HT1080 (cell line): ENCODE measurements at places on chromosomes 2 and 18.

DNA sequence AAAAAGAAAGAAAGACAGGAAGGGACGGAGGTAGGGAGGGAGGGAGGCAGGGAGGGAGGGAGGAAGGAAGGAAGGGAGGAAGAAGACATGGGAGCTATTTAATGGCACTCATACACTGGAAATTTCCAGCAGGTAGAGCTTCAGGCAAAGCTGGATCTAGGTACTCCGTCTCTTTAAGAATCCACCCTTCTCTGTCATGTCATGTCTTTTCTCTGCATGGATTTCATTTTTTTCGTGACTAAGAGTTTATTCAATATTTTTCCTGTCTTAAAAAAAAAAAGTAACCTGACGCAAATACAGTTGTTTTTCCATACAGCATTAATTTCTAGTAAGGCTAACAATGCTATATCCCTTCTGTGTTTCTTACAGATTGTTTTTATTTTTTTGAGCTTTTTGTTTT is 56.3 kb upstream of the MCFD2 start:
- no peak for DNase-seq

DNA sequence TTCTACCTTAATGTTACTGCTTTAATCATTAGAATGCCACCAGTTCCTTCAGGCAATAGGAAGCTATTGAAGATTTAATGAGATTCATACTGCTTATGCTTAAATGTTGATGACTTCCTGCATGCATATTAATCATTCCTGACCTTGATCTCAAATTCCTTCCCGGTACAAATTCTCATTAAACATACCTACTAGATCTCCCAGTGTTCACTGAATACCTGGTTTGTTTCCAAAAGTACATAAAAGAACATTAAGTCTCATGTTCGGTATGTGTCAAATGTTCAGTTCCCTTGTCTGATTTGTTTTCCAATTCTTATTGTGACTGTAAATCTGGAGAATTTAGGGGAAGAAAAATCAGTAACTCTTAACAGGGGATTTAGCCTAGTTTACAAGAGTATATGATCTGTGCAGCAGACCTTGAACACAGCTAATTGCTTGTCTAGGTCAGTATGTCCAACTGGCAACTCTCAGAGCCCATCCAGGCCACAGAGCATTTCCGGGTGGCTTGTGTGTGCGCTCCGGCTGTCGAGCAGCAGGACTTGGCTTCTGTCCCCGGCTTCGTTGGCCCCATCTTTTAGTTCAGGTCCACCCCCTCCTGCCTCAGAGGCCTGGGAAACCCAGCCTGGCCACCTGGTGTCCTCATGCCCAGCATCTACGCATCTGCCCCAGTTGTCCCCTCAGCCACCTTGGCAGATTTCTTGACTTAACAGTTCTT is 13.1 kb downstream of the METAP1D start:
- no peak for DNase-seq

DNA sequence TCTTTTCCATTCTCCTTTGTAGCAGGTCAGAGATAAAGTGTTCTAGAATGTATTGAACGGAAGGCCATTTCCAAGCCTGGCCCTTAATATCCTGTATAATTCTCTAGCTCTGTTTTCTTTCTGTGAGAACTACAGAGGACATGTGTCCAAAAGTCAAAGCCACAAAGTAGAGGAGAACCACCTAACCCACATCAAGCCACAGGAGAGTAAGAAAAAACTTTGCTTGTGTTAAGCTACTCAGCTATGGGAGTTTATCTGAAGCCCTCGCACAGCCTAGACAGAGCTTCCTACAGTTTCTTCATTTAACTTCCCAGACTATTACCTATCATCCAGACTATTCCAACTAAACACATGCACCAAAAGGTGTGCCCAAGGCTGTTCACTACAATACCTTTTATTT is 22.0 kb downstream of the ADAM17 start:
- DNase-seq: no peak

DNA sequence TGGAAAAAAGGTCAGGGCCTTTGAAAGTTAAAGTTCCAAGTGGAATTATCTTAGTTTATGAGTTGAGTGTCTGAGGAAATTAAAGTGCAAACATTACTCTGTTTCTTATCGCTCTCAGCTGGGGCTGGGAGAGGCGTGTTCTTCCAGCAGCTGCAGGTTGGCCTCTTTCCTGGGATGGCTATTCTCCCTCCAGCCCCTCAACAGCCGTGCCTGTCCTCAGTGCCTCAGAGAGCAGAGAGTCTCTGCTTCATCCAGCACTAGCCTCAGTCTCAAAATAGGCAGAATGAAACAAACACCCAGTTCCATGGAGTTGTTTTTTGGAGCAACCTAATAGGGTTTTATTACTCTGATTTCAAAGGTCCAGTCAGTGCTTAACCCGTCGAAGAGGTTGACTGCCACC is 298.1 kb downstream of the GALR1 start:
- DNase-seq: no peak

DNA sequence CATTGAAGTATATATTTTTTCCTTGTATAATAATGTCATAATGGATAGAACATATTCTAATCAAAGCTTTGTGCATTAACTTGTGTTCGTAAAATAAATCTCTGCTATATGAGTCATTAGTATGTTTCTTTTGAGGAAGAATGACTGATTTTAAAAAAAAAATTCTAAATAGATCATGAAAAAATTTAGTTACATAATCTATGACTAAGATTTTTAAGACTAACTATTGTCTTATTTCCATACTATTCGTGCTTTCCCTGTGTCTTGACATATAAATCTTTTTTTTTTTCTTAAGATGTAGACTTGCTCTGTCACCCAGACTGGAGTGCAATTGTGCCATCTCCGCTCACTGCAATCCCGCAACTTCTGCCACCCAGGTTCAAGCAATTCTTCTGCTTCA is 226.1 kb downstream of the DSEL start:
- DNase-seq: no peak

GRCh38 chr2:7023542-7023941 is 106.3 kb downstream of the RNF144A start:
- DNase-seq: no peak

DNA sequence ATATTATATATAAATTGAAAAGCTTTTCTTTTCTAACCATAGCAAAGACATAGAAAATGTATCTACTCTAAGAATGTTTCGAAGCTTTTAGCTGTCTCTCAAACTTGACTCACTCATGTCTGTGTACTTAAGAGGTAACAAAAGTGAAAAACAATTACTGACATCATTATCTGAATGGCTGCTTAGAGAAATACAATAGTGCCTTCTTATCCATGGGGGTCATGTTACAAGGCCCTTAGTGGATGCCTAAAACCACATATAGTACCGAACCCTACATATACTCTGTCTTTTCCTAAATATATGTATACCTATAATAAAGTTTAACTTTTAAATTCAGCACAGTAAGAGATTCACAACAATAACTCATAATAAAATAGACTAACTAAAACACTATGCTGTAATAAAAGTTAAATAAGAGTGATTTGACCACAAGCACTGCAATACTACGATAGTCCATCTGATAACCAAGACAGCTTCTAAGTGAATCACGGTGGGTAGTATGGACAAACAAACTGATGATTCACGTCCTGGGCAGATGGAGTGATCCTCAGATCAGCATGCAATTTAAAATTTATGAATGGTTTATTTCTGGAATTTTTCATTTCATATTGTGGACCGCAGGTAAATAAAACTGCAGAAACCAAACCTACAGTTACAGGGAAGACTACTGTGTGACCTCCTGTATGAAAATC is 246.2 kb downstream of the XIRP2 start:
- DNase-seq: peak; percentile 86

- DNase-seq: peak; percentile 69
Measured at GRCh38 chr2:218322768-218323525, 30.6 kb upstream of the TMBIM1 start.

- DNase-seq: peak; percentile 71
Measured at GRCh38 chr2:113124181-113124961, 3.0 kb upstream of the IL1RN start.

DNA sequence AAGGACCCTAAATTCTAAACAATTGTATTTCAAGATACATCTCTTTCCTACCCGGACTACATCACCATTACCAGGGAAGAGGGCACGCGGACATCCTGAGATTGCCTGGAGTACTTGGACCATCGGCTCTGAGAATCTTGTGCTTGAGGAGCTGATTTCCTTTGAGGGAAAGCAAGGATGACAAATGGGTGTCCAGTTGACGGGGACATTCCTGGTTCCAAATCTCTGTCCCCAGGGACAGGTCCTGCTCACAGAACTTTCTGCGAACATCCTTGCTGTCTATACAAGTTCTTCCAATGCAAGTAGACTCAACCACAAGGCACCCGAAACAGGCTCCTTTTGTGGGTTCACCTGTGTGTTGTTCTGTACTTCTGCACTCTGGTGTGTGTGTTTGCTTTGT is 289.5 kb upstream of the MYT1L start:
- no peak for DNase-seq

GRCh38 chr2:236974752-236975151 is 110.9 kb upstream of the COPS8 start:
- no peak for DNase-seq

DNA sequence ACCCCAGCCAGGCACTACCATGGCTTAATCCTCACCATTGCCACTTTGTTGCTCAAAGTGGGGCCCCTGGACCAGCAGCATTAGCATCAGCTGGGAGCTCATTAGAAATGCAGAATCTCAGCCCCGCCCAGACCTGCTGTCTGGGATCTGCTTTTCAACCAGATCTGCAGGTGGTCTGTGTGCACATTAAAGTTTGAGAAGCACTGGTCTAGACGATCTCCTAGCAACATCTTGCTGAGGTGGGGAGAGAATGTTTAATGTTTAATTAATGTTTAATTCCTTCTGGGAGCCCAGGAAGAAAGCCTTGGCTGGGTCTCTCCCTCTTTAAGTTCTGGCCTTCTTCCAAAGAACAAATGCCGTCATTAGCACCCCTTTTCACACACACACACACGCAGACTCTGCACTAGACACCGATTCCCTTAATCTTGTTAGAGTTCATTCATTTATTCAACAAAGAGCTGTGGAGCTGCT is 53.7 kb downstream of the EDAR start:
- no peak for DNase-seq

DNA sequence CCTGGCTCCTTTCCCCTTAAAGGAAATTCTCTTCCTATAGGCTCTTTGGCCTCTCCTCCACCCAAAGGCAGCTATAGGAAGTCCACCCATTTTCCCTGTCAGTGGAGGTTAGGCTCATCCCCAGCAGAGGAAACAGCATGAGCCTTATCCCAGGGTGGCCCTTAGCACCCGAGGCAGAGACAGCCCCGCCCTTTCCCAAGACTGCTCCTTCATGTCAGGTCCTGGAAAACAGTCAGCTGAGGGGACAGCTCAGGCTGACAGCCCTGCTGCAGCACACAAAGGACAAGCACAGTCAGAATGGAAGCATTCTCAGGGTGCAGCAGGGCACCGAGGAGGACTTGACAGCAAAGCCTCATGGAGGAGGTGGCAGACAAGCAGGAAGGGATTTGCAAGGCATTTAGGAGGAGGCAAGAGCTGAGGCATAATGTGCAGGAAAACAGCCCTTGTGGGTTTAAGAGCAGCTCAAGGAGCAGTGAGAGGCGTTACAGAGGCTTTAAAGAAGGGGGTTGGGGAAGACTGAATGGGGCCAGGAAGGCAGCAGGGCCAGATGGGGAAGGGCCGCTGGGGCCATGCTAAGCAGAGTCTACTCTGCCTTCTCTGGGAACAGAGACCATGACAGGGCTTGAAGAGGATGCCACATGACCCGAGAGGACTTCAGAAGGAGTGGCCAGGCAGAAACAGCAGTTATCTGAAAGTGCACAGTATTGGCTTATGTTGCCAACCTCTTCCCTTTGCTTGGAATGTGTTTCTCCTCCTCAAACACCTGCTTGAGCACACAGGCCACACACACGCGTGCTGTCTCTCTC is 216.6 kb downstream of the SH3BP4 start:
- no peak for DNase-seq

DNA sequence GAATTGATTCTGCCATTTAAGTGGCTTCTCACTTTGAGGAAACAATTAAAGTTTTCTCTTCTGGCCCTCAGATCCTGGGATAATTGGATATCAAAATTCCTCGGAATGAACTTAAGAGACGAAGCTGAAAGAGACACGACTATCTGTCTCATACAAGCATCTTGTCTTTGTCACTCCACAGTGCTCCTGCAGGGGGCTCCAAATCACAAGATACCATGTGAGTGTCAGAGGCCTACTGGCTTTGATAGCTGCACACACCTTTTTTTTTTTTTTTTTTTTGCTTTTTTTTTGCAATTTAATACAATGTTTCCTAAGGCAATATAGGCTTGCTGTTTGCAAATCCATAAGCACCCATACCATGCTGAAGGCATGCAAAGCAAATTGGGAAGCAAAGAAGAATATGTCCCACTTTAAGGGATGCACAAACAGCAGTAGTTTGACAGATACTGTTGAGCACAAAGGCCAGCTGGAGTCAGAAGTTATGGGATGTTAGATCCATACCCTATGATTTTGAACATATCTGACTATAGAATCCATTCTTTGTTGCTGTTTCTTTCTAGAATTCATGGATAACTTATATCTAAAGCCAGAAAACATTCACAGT is 109.0 kb upstream of the CBLN2 start:
- peak; percentile 16 for DNase-seq

DNA sequence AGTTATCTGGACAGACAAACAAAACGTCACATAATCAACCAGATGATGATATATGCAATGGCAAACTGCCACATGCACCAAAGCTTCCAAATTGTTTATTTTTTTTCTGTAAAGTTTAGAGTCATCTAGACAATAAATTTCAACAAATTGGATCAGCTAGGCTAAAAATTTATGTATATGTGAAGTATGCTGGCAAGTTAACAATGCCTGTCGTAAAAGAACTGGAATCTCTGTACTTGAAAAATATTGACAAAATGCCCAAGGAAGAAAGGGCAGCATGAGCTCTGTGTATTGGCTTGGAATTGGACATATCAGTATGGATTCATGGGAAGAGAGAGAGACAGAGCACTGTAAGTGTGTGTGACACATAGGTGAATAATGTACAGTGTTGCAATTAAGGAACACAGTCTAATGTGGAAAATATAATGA is 309.8 kb downstream of the ERBB4 start:
- DNase-seq: peak; percentile 2

DNA sequence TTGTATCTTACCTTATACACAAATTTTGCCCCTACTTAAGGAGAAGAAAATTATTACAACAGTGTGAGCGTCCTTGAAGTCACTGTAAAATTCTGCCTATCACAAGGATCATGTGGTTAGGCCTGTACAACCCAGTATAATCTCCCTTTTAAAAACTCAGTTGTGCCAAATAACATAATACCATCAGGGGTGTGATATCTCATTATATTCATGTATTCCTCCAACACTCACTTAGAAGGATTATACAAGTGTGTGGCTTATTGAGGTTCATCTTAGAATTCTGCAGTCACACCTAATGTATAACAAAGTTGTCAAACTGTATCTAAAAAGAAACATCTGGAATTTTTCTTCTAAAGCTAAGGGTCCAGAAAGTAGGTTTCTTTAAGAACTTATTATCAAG is 998.8 kb upstream of the LRRTM1 start:
- no peak for DNase-seq

GRCh38 chr2:240350006-240350355 is 85.5 kb upstream of the GPC1 start:
- no peak for DNase-seq

DNA sequence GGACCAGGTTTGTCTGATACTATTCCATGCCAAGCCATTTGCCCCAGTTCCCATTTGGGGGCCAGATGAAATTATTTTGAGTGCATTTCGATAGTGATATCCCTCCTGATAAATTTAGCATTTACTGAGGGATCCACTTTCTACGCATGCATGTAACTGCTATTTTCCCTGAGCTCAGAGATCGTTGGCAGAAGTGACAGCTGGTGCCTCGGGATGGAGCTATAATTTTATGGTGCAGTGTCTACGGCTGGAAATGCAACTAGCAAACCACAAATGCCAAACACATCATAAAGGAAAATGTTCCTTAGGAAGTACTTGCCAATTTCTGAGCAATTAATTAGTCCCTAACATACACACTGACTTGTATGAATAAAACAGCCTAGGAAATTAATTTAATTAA is 254.8 kb downstream of the SLC8A1 start:
- DNase-seq: no peak
